ENCODE measurements at places on chromosomes 3 and 15.

DNA sequence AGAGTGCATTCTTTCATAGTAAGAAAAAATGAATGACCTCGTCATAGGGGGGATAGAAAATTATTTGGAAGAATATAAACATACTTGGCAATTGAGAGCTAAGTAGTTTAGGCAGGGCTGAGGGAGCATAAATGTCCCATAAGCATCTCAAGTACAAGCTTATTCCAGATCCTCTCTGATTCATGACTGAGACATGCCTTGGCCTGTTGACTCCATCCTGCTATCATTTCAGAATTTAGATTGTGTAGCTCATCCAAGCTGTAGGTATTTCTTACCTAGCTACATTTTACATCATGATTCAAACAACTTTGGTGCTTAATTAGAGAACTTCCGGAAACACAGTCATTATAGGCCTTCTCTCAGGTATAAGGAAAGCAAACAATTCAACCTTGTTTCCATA, 12.3 kb downstream of the POGLUT1 start:
- no peak for DNase-seq

DNA sequence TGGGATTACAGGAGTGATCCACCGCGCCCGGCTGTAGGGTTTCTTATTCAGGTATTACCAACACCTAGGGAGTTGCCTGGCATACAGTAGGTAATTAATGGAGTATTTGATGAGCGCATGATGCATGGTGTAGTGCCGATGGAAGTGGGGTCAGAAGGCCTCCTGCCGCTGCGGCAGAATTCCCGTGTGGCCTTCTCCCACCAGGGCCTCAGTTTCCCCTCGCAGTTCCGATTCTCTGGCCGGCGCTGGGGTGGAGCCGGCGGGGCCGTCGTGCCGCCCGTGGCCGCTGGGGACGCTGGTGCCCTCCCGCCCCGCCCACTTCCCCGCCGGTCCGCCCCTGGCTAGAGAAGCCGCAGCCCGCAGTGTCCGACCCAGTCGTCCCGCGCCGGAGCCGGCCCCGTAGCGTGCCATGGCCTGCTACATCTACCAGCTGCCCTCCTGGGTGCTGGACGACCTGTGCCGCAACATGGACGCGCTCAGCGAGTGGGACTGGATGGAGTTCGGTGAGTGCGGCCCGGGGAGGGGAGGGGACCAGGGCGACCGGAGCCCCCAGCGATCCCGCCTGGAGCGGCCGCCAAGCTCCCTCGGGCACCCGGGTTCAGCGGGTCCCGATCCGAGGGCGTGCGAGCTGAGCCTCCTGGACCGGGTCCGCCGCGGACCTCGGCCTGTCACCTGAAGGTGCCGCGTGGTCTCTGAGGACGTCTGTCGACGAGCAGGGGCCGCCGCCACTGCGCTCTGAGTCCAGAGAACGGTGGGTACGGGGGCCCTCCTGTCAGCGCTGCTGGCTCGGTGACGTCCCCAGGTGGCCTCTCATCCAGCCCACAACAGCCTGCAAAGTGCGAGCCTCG, at the start of gene IRAK2:
TSS of gene IRAK2 (plus strand) at position 374 of the 848 bp plus-strand sequence. CDS start at position 410, 36 bp downstream.
- peak; percentile 36 for DNase-seq

GRCh38 chr3:37477275-37477674, 302.9 kb upstream of the LRRFIP2 start:
- DNase-seq: no peak

- DNase-seq: no peak
These were observed 26.0 kb upstream of the HCN4 start for GRCh38 chr15:73394782-73395181.

DNA sequence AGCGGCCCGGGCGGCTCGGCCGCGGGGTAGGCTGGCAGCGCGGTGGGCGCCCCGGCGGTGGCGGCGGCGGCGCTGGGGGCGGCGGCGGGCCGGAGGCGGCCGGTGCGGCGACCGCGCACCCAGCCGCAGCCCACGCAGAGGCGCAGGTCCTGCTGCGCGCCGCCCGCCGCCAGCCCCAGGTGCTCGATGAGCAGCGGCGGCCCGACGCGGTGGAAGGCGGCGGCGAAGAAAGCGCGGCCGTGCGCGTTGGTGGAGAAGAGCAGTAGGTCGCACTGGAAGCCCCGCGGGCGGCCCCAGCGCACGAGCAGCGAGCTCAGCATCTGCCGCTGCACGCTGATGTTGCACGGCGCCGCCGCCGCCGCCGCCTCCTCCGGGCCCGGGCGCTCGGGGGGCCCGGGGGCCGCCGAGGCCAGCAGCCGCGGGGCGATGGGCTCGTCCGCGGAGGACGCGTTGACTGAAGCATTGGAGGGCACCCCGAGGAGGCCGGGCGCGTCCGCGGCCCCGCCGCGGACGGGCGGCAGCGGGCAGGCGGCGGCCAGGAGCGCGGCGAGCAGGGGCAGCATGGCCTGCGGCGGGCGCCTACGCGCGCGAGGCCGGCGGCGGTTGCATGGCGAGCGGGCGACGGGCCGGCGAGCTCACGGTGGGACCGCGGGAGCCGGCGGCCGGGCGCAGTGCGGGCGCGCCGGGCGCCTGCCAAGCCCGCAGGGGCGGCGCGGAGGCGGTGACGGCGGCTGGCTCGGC, 452 bp downstream of the TMEM158 start:
- DNase-seq: peak; percentile 11

- DNase-seq: no peak
These were observed 602.6 kb downstream of the PYDC2 start for GRCh38 chr3:192063570-192063969.

DNA sequence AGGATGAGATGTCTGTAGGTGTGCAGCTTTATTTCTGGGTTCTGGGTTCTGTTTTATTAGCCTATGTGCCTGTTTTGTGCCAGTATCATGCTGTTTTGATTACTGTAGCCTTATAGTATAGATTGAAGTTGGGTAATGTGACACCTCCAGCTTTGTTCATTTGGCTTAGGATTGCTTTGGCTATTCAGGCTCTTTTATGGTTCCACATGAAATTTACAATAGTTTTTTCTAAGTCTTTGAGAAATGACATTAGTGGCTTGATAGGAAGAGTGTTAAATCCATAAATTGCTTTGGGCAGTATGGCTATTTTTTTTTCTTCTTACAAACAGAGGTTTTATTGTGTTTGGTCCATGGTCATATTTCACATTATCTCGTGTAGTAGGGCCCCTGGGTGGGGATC, 285.8 kb upstream of the GADL1 start:
- DNase-seq: no peak

- DNase-seq: no peak
These were observed 159.8 kb upstream of the TSC22D2 start for GRCh38 chr3:150248116-150248887.

DNA sequence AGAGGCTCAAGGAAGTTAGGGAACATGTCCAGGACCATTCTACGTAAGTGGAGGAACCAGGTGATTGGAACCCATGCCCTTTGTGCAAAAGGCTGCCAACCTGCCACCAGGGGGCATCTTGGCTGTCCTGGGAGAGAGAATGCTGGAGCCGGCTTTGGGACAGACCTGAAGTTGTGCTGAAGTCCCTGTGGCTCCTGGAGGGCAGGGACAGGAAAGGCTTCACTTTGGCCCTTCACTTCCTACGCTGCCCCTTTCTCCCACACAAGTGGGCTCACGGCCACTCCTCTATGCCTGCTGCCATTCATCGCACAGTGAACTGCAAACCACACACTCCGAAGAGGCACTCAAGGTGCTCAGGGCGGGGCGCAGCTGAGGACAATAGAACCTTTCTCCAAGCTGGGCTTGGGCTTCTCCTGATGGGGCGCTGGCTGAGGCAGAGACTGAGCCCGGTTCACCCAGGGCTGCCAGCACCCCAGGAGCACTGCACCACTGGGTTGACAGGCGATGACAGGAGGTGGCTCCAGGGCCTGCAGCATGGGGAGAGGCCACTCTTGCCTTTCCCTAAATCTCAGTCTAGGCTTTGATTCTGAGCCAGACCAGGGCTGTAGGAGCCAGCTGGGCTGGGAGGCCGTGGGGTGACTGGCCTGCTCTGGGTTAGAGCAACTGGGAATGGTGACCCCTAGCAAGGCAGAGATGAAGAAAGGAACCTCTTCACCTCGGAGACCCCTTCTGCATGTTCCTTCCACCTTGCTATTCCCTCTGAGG, 8.4 kb downstream of the SHF start:
- peak; percentile 53 for DNase-seq

DNA sequence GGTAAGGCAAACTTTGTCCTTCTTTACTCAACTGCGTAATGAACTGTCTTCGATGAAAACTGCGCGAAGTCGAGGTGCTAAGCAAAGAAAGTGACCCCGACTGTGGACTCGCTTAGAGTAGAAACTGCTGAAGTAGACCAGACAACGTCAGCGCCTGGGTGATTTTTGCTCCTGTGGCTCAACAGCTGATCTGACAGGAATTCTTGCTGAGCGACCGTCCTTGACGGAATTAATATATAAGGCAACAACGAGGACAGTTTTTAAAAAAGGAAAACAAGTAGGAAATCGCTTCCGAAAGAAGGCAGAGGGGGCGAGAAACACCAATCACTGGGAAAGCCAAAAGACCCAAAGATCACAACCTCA, 541 bp downstream of the RPS27L start:
- DNase-seq: no peak

GRCh38 chr3:141235661-141236171, 4.1 kb downstream of the PXYLP1 start:
- DNase-seq: no peak

DNA sequence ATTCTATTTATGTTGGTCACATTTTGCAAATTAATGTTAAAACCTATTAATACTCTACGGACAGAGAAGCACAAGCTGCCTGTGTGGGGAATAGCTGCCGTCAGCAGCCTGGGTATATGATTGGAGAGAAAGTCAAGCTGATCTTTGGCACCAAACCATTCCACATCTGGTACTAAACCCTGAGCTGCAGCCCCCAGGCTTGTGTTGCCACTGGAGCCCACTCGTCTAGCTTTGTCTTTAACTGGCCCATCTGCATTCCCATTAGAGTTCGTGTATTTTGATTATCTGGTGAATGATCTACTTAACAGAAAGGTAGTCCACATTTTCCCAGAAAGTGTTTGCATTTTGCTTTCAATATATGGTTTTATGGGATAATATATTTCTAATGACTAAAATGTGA, 5.4 kb downstream of the NDUFB4 start:
- no peak for DNase-seq

DNA sequence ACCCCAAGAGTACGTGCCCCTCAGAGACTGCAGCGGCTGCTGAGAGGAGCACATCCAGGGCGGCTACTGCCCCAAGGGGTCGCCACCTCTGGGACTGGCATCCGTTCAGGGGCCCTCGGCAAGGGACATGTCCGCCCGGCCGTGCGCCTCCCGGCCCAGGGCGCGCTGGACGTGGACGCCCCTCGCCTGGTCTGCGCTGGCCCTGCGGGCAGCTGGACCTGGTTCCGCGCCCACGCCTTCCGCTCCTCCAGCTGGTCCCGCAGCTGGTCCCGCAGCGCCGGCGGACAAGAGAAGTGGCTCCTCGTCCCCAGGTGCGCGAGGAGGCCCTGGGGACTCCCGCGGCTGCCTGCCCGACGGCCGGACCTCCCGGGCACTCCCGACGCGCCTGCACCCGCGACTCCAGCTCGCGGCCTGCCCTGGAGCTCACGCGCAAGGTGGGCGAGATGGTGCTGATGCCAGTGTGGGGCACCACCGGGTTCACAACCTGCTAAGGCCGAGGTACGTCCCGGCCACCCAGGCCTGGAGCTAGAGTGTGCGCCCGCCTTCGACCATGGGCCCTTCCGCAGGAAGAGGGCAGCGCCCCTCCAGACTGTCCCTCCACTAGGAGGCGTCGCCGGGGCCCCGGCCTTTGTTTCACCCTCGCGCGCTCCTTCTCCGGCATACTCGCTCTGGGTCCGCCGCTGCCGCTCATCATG, 14.4 kb upstream of the GP9 start:
- no peak for DNase-seq

GRCh38 chr15:85742186-85742821, 52.4 kb downstream of the KLHL25 start:
- no peak for DNase-seq

GRCh38 chr15:90030376-90030775, 29.3 kb downstream of the ZNF710 start:
- DNase-seq: no peak

DNA sequence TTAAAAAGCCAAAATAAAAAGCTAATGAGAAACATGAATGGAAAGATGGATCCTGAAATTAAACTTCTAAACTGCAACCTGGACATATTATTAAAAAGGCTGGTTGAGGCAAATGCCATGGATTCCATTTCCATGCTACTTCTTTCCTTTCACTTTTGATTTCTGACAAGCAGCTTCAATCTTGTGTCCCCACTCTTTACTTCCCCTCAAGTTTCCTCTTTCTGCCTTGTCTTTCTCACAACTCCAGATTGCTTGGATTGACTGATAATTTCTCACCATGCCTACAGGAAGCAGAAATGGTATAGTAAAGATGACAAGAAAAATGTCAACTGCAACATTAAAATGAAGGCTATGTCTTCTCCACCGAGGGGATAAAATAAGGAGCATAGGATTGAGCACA, 1136.7 kb downstream of the TUSC7 start:
- no peak for DNase-seq

DNA sequence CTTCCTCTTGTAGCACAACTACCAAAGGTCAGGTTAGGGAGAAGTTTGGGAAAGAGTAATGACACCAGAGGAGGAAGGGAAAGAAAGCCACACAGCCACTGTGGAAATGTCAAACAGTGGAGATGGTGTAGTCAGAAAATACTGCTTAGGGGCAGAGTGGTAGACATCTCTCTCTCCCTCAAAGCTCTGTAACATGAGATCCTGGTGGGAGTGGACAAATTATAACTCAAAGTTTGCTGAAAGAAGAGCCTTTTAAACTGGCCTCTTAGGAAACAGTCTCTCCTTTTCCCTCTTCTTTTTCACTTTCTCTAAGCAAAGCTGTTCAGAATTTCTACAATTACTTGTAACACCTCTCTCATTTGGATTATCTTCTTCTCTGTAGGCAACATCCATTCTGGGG, 55.8 kb downstream of the LRRN1 start:
- no peak for DNase-seq

- no peak for DNase-seq
These were observed 279.8 kb downstream of the ZPLD1 start for GRCh38 chr3:102714567-102714966.

Data from activated T-cell treated with anti-CD3 and anti-CD28 coated beads for 4 hours (primary cell).